ENCODE measurements at places on chromosomes 3 and 15.

- DNase-seq: no peak
These were observed 41.9 kb upstream of the PRR20G start for GRCh38 chr3:127329631-127330285.

DNA sequence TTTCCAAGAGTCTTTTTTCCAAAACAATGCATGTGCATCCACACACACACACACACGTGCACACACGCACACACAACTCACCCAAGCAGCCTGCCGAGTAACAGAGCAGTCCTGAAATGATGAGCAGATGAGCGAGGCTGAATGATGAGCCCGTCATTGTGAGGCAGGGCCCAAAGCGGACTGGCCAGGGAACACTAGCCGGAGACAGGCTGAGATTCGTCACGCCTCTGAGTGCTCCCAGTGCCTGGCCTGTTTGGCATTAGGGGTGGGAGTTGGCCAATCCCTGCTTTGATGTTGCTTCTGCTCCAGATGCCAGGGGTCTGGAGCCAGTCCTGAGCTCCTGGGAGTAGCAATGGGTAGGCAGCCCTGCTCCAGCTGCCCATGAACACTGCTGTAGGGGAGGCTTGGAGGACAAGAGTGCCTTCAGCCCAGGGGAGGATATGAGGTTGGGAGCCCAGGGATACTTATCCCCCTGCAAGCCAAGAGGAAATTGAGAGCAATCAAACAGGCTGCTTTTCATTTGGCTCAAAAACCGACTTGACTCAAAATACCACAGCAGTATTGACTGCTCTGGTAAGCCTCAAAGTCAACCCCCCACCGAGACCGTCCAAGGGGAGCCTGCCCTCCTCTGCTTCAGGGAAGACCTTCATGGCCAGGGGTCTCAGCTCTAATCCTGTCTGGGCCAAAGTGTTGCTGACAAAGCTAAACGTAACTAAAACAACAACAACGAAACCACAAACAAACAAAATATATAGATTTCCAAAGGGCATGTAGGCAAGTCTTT lies 22.9 kb downstream of the COLQ start:
- DNase-seq: no peak

DNA sequence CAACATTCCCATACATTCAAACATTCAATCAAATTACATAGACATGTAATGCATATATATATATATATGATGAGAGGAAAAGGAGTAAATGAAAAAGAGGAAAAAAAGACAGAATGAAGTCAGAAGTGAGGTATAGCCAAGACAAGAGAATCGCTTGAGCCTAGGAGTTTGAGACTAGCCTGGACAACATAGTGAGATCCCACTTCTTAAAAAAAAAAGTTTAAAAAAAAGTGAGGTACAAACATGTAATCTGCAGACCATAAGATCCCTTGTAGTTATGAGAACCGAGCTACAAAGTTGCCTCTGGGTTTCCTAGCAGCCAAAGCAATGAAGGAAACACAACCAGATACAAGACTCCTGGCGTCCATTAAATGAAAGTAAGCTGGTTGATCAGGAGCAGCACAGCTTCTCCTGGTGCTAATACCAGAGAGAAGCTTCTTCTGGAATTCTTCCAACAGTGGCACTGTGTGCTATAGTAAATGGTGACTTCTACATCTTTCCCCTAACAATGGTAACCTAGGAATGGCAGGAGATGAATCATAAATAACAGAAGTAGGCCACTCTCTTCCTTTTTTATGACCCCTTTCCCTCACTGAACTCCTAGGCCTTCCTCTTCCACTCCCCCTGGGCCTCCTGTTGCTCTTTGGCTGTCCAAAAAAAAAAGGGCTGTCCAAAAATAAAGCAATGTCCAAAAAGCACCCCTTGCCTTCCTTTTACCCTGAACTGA lies 3.5 kb downstream of the KCNMB3 start:
- no peak for DNase-seq

- DNase-seq: no peak
These were observed 132.0 kb downstream of the EEFSEC start for GRCh38 chr3:128285042-128285966.

DNA sequence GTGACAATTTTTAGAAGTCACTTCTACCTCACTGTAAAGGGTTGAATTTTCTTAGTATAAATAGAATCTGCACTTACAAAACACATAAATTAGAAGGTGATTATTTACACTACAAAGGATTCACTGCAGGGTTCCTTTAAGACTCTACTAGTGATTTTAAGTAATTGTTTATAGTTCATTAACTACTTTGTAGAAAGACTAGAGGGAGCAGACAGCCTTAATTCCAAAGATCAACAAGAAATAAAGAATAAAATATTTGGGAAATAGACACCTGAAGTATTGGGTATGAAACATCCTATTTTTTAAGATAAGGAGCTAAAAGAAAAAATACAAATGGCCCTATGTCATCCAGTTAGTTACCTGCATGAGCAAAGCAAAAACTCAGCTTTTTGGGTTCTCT lies 360.5 kb upstream of the ALCAM start:
- DNase-seq: no peak

DNA sequence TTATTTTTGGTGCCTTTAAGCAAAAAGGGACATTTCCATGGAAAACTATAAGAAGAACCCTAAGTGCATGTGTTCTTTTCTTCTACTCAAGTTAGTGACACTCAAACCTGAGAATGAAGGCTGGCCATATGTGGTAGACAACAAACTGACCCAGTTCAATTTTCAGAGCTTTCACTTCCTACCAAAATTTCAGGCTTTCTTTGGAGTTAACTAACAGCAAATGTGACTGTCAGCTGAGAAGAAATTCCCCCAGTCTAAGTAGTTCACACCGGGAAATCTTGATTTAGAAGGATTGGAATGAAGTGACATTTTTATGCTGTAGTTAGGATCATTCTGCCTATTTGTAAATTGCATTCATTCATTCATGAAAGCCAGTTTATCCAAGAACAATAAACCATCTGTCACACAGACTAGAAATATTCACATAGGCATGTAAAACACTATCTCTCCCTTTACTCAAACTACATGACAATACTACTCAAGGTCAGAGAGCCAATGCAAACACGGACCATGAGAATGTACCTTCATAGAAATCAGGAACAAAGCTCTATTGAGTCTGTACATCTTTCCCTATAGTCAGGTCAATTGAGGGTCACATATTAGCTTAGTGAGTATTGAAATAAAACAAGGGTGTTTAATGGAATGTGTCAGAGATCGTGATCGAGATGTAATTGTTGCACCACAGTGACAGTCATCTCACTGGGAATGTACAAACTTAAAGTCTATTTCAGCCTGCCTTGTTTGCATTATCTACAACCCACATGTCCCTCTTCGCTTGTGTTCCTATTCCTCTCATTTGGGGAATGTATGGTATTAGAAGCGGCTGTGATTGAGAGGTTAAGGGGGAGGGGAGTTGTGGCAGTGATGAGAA lies 113.8 kb upstream of the TGFBR2 start:
- no peak for DNase-seq

GRCh38 chr3:171747223-171747920 lies 62.9 kb downstream of the PLD1 start:
- no peak for DNase-seq

GRCh38 chr3:120796976-120797375 lies 54.4 kb downstream of the GTF2E1 start:
- DNase-seq: no peak

GRCh38 chr3:157136647-157137387 lies 23.1 kb downstream of the CCNL1 start:
- no peak for DNase-seq

GRCh38 chr3:89699771-89700170 lies 592.4 kb downstream of the EPHA3 start:
- DNase-seq: no peak

DNA sequence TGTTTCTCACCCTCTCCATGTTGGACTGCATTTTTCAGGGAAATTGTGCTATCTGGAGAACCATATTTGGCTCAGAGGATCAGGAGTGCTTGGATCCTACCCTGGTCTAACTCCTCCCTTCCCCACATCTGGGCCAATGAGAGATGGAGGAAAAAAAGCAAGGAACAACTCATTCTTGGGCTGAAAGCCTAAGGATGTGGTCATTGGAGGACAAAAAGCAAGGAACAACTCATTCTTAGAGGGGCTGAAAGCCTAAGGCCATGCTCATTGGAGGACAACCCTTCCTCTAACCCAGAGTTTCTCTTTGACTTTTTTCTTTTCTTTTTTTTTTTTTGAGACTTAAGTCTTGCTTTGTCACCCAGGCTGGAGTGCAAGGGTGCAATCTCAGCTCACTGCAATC lies 48.6 kb upstream of the CHRNB4 start:
- DNase-seq: no peak

- DNase-seq: no peak
These were observed 229.2 kb downstream of the CDIN1 start for GRCh38 chr15:36808411-36809160.

DNA sequence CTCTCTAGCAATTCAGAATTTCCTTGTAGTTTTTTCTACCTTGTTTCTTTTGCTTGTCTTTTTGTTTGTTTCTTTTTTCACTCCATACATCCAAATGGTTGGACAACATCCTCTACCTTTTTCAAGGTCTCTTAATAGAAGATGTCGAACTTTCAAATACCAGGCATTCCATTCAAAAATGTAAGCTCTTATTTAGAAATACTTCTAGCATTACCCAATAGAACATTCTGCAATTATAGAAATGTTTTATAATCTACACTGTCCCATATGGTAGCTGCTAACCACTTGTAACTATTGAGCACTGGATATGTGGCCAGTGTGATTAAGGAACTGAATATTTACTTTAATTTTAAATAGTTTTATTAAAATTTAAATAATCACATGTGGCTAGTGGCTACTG lies 196.2 kb upstream of the MRPL3 start:
- DNase-seq: no peak

- peak; percentile 82 for DNase-seq
These were observed 28.8 kb upstream of the UBL7 start for GRCh38 chr15:74489518-74490338.

DNA sequence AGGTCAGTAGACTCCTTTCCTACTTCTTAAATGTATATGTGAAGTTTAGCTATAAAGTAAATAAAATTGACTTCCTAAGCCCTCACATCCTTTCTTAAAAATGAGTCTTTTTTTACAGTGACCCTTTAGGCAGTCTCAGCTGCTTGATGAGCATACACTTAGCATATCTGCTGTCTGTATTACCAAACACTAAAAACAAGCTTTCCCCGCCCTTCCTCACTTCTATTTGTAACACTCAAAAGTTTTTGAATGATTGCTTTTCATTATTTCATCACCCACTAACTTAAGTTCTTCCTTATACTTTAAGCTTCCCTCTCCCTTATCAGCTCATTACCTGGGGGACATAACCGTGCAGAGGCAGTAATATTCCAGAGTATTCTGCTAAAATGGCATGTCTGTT lies 89.4 kb downstream of the PLOD2 start:
- DNase-seq: no peak

- no peak for DNase-seq
These were observed 12.5 kb upstream of the RPS27L start for GRCh38 chr15:63169788-63170187.

DNA sequence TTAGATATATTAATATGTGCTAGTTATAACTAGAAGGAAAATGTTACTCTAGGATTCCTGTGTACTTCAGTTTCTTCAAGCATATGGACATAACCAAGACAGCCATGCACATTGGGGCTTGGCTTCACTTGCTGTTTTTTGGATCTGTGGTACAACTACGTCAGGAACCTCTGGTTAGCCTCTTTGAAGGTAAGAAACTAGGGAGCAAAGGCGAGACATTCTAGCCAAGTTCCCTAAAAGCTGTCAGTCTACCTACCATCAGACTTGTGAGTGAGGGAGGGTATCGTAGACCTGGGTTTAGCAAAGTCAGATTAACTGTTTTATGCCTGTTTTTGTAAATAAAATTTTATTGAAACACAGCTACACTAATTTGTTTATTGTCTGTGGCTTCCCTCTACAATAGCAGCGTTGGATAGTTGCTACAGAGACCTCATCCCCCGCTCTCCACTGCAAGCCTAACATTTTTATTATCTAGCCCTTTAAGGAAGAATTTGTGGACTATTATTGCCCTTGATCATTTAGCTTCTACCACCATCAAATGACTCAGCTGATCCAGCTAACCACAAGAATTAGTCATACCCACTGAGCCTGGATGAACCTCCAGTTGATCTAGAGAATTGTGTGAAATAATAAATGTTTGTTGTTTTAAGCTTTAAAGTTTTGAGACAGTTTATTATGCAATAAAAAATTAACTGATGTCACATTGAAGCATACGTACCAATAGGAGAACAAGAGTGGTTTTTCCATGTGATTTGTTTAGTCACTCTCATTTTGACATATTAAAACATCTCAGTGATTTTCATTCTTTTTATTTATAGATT lies 58.1 kb downstream of the RSRC1 start:
- DNase-seq: peak; percentile 3

GRCh38 chr15:74511583-74511982 lies 29.4 kb upstream of the ARID3B start:
- peak; percentile 11 for DNase-seq

DNA sequence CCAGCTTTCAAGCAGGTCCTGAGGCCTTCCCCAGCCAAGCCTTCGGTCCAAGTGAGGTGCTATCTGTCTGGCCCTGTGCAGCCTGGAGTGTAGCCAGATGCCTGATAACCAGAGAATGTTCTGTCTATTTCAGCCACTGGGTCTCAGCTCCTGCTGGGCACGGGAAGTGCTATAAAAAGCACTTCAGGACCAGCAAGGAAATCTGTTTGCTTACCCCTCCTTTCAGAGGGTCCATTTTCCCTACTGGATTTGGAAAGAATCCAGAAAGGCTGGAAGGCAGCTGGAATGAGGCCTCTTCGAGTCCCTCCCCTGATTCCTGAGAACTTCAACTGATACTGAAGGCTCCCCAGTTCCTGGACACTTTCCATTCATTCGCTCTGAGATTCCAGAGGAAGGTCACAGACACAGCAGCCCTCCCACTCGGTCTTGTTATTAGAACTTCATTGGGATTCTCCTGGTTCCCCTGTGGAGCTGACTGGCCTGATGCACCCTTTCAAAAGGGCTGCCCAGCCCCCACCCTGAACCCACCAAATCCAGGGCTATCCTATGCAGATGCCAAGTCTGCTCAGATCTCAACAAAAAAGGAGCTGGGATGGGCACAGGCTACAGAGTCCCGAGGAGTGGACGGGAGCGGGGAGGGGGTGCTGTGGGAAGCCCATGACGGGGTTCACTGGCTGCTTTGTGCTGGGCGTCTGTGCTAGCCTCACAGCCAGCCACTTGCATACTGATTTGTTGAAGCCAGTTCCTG lies 70.4 kb downstream of the UMPS start:
- no peak for DNase-seq

GRCh38 chr3:123686251-123686650 lies 101.4 kb upstream of the HACD2 start:
- DNase-seq: no peak
